Hematopoietic multipotent progenitor cell (in vitro differentiated cells): ENCODE measurements at places on chromosomes 3 and 15.
A peak's percentile ranks its signal among the peaks of the same experiment; 100 is the strongest.

GRCh38 chr15:36175741-36176291 lies 403.6 kb upstream of the CDIN1 start:
- DNase-seq: no peak

GRCh38 chr3:108150200-108150599 lies 59.4 kb upstream of the CD47 start:
- no peak for DNase-seq

DNA sequence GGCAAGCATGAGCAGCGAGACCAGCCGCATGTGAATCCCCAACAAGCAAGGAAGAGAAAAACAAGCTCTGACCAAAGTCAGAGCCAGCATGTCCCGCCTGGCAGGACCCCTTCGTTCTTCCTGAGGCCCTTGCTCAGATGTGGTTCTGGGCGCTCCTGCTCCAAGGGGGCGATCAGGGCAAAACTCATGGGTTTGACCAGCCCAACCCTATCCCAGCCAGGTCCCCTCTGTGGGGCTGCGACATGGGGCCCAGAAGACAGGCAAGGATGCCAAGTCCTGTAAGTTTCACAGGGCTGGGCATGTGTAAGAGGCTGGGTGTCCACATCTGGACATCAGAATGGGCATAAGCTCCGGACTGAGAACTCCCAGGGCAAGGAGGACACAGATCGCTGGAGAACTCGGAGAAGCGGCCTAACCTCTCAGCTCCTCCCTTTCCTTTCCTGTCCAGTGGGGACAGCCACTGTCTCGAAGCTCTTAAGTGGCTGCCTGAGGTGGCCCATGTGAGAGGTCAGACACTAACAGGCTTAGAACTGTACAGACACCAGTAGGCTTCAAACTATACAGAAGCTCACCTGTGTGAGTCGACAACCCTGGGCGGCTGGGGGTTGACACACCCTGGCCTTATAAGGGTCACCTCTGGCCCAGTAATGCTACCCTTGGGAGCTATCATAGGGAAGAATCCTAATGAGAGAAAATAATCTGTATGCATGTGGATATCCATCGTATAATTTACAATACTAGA lies 48.9 kb downstream of the XXYLT1 start:
- DNase-seq: no peak

- no peak for DNase-seq
These were observed 436.0 kb upstream of the PROK2 start for GRCh38 chr3:72220946-72221345.

GRCh38 chr3:47347217-47347801 lies 33.5 kb upstream of the PTPN23 start:
- DNase-seq: peak; percentile 47

DNA sequence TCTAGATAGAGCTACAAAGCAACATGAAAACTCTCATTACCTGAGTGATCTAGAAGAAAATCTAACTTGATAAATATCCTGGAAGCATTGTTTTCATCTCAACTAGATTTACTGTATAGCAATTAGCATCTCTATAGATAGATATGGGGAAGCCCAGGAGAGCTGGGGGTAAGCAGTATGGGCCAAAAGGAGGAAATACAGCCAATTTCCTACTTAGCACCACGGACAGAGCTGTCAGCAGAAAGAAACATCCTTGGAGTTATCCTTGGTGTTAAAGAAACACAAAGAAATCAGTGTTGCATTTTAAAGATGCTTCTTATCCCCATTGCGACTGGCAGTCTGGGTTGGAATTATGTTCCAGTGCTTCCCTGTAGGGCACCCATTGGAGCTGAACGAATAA lies 126.2 kb downstream of the TIGIT start:
- no peak for DNase-seq

DNA sequence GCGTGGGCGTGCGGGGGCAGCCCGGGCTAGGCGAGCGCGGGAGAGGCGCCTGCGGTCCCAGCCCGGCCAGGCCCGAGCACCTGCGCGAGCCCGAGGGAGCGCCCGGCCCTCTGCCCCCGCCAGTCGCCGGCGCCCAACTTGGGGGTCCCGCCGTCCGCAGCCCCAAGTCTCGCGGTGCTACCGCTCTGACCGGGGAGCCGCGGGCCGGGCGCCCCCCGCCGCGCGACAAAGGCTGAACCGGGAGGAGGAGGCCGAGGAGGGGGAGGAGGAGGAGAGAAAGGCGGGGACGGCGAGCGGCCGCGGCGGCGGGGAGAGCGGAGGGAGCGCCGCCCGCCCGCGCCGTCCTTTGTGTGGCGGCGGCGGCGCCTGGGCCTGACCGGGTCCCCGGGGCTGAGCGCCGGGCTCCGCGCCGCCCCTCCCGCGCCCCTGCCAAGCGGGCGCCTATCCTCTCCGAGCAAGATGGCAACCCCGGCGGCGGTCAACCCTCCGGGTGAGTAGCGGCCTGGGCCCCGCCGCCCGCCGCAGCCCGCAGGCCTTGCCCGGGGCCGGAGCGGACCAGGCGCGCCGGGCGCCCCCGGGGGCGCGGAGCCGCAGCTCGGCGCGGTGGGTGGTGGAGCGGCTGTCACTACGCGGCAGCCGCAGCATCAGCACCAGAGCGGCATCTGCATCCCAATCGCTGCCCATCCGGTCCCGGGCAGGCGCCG lies at the start of gene ARNT2:
TSS of gene ARNT2 (plus strand) at position 326 of the 704 bp plus-strand sequence. CDS start at position 460, 134 bp downstream.
- peak; percentile 4 for DNase-seq

GRCh38 chr15:73777741-73778140 lies 24.6 kb upstream of the INSYN1 start:
- DNase-seq: no peak

DNA sequence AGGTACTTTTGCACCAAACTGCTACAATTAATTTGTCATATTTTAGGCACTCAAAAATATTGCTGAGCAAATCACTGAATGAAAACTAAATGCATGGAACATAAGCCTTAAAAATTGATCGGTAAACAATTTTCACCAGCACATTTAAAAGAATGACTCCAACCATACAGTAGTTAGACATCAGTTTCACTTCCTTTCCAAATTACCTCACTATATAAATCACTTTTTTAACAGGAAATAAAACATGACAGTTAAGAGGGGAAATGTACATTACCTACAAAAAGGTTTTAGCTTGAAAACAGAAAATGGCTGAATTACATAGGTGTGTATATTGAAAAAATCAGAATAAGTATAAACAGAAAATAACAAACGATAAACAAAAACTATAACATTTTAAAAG lies 108.4 kb downstream of the SERPINI1 start:
- peak; percentile 34 for DNase-seq

- DNase-seq: no peak
These were observed 31.6 kb upstream of the ACP3 start for GRCh38 chr3:132285620-132285945.

- no peak for DNase-seq
These were observed 288.0 kb upstream of the TBC1D5 start for GRCh38 chr3:18030371-18030870.

- no peak for DNase-seq
These were observed 288.7 kb downstream of the EPHB1 start for GRCh38 chr3:135083756-135084155.

DNA sequence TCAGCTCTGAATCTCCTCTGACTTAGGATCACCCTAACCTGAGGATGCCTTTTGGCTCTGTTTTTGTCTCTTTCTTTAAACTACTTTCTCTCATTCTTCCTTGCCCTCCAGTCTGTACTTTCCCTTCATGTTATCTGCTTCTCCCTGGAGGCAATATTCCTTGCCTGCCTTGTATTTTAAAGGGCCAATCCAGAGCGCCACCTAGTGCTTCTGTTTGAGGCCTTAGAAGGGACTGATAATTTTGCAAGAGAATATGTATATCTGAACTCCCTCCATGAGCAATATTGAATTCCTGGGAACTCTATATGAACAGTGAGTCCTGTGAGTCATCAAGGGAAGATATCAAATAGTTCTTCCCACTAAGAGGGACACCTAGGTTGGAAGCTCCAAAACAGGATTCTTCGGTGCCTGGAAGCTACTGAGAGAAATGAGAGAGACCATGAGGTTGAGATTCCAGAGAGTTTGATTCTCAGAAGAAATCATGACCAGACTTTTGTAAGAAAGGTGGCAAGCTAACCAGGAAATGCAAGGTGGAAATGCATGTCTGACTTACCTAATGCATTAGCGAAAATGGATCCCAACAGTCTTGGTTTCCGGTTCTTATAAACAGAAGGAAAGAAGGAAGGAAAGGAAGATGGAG lies 203.8 kb upstream of the CD96 start:
- peak; percentile 48 for DNase-seq

- peak; percentile 45 for DNase-seq
These were observed 96.3 kb downstream of the STT3B start for GRCh38 chr3:31629054-31629453.

GRCh38 chr3:61463191-61463590 lies 98.2 kb upstream of the PTPRG start:
- DNase-seq: no peak

DNA sequence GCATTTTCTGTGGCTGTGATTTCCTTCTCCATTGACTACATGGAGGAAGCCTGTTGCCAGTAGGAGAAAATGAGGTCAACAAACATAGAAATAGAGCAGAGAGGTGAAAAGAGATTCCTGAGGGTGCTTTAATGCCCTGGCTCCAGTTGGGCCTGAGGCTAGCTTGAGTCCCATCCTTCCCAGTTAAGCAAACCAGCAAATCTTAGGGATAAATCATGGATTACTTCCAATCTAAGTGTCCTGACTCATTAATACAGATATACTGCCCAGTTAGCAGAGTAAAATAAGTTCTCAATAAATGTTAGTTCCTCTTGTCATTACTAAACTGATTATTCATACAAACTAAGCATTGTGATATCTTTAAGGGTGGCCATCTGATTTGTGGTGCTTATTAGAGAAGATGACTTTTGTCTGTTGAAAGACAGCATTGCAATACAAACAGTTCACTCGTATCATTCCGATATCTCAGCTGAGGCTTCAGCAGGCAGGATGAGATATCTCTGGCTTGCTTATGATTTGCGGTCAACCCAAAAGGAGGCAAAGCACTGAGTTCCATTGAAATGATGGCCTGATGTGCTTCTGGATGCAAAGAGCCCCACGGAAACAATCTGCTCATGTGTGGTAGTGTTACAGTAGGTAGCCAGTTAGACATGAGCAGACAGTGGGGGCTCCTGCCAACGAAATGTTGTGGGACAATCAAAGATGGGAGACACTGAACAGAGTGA lies 6.6 kb upstream of the STARD5 start:
- no peak for DNase-seq

GRCh38 chr15:70248116-70249025 lies 150.7 kb upstream of the TLE3 start:
- DNase-seq: no peak

GRCh38 chr15:70047386-70048197 lies 50.1 kb downstream of the TLE3 start:
- no peak for DNase-seq

- DNase-seq: no peak
These were observed 22.8 kb downstream of the MYO1E start for GRCh38 chr15:59349680-59350420.

GRCh38 chr15:89362203-89363101 lies 27.8 kb upstream of the POLG start:
- no peak for DNase-seq

- DNase-seq: peak; percentile 43
These were observed 8.3 kb upstream of the EPHA3 start for GRCh38 chr3:89098964-89099585.

- DNase-seq: no peak
These were observed 121.6 kb downstream of the UBE2E2 start for GRCh38 chr3:23324745-23325144.

DNA sequence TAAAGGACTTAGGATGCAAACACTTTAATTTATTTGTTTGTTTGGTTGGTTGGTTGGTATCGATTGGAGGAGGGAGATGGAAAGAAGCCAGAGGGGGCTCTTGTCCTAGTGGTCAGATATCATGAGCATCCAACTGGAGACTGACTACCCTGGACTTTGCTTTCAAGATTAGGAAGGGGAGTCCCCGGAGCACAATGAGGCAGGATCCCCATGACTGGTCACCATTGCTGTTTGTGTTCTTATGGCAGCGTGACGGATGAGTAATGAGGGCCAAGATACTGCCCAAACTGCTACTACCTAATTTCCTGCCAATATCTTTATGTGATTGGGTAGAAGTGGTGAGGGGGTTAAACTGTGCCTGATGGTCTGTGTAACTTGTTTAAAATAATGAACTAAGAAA lies 354.6 kb upstream of the ROPN1 start:
- no peak for DNase-seq

DNA sequence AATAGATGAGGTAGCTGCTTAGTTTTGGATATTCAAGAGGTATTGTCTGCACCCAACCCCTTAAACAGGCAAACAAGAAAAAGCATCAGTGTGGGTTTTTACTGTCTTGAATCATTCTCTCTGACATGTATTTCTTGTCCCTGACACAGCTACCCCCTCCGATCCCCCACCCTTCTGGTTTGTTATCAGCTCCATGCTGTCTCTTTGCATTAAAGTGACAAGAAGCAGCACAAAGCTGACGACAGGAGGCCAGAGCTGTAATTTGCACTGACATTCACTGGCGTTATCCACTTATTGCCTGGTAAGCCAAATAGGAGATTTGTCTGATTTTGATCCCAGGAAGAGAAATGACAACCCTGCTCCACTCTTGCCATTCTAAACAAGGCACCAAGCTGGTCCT lies 83.3 kb upstream of the SNRK start:
- DNase-seq: no peak

DNA sequence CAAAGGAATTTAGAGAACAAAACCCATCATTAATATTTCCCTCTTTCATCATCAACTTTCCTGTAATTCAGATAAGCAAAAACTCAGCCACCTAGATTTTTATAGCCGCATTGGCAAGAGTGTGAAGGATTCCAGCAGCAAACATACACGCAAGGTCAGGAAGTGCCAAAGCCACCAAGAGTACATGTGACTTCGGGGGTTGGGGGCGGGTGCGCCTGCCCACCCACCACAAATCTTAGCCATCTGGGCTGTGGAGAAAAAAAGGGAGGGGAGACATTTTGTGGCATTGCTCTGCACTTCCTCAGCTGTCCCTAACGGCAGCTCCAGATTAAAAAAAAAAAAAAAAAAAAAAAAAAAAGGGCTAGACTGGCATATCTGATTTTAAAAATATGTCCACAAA lies 148.4 kb downstream of the TNIK start:
- DNase-seq: peak; percentile 85

- DNase-seq: no peak
These were observed 142.8 kb downstream of the NUP210 start for GRCh38 chr3:13277196-13277813.
